ENCODE measurements at places on chromosomes 12 and 14. TPM values are rescaled to one million over a fixed set of nuclear protein-coding genes. Genes with fewer than 3 reads are reported as not detected.

The SLC38A4 gene
- total RNA-seq: 1.3 TPM

The FAM186B gene
- total RNA-seq: 0.13 TPM

The ANGEL1 gene
- total RNA-seq: 11.4 TPM

The AICDA gene
- total RNA-seq: not detected

The KRT75 gene
- total RNA-seq: not detected

The SLC5A8 gene
- not detected for total RNA-seq

The DIO2 gene
- under 0.01 TPM for total RNA-seq

The SMCO2 gene
- not detected for total RNA-seq

The KRT5 gene
- total RNA-seq: not detected

The DAD1 gene
- 470 TPM for total RNA-seq

The GPHN gene
- 9.5 TPM for total RNA-seq

The BDKRB1 gene
- total RNA-seq: not detected

The SLCO1B3 gene
- total RNA-seq: not detected

The MAP3K9 gene
- 9.8 TPM for total RNA-seq

The MIP gene
- total RNA-seq: 0.98 TPM

The RAB5B gene
- total RNA-seq: 67.1 TPM

The HSPA2 gene
- 49.8 TPM for total RNA-seq

The ADAM21 gene
- under 0.01 TPM for total RNA-seq

The ZNF891 gene
- 0.33 TPM for total RNA-seq

The CDK17 gene
- total RNA-seq: 20.0 TPM

The GPR132 gene
- total RNA-seq: 0.38 TPM

The DLK1 gene
- 1.1 TPM for total RNA-seq

The CDH24 gene
- 13.8 TPM for total RNA-seq

The PRH2 gene
- total RNA-seq: not detected

The TAS2R9 gene
- total RNA-seq: not detected

The KLRC2 gene
- total RNA-seq: not detected

The PLEKHD1 gene
- total RNA-seq: under 0.01 TPM

The RTL1 gene
- under 0.01 TPM for total RNA-seq

The TEX22 gene
- total RNA-seq: 0.16 TPM

The EXOC3L4 gene
- total RNA-seq: 0.25 TPM

The RHEBL1 gene
- total RNA-seq: 3.1 TPM

The GPR65 gene
- not detected for total RNA-seq

The VSIG10 gene
- 20.5 TPM for total RNA-seq

The HSPB8 gene
- 25.1 TPM for total RNA-seq

The ABCD2 gene
- under 0.01 TPM for total RNA-seq

The TGM1 gene
- total RNA-seq: 0.89 TPM

The PIWIL1 gene
- total RNA-seq: not detected

The ASB2 gene
- total RNA-seq: 0.13 TPM

The PLEKHA5 gene
- 15.2 TPM for total RNA-seq

The FOXN4 gene
- total RNA-seq: not detected

The NEDD1 gene
- 14.5 TPM for total RNA-seq

The FITM1 gene
- not detected for total RNA-seq

The B3GNT4 gene
- total RNA-seq: 0.49 TPM

The BCAT1 gene
- 63.4 TPM for total RNA-seq

The BBOF1 gene
- 2.3 TPM for total RNA-seq

The POLE2 gene
- 25.6 TPM for total RNA-seq

The GDF3 gene
- total RNA-seq: not detected
